ENCODE measurements at places on chromosomes 3 and 15.

DNA sequence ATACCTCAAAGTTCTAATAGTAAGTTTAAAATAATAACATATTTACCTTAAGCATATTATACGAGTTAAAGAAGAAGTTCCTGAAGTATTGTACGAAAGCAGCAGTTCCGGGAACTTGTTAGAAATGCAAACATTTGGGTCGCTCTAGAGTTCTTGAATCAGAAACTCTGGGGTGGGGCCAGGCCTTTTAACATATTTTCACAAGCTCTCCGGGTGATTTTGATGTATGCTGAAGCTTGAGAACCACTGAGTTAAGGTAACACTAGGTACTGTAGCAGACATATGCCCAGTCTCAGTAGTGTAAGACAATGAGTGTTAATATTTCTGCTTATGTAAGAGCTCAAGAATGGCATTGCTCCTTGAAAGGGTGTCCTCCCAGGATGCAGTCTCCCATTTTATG is 461.1 kb downstream of the C3orf38 start:
- DNase-seq = no peak

- DNase-seq = no peak
These were observed 942.4 kb downstream of the FHIT start for GRCh38 chr3:60308808-60309207.

GRCh38 chr3:79421273-79421672 is 346.5 kb downstream of the ROBO1 start:
- no peak for DNase-seq

GRCh38 chr3:66438046-66438445 is 62.8 kb downstream of the LRIG1 start:
- no peak for DNase-seq

DNA sequence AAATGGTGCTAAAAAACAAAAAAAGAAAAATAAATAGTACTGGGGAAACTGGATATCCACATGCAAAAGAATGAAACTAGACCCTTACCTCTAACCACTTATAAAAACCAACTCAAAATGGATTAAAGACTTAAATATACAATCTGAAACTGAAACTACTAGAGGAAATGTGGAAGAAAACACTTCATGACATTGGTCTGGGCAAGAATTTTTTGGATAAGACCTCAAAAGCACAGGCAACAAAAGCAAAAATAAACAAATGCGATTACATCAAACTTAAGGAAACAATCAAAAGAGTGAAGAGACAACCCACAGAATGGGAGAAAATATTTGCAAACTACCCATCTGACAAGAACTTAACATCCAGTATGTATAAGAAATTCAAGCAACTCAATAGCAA is 6.4 kb downstream of the IFT57 start:
- DNase-seq = no peak

DNA sequence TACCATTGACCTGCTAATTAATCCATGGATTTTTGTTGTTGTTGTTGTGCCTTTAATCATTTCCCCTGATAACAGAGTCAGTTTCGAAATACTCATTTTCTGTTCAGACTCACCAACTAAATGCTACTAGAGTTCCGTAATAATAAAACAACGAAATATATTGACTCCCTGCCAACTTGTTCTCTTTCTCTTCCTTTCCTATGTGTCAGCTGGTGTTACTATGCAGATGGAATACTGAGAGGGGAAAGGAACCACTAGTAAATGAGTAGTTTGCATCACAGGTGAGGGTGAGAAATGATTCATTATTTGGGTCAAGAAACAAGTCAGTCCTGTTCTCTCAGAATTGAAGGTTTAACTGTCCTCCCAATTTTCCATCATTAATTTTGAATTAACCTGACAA is 1027.3 kb downstream of the TUSC7 start:
- DNase-seq = no peak

DNA sequence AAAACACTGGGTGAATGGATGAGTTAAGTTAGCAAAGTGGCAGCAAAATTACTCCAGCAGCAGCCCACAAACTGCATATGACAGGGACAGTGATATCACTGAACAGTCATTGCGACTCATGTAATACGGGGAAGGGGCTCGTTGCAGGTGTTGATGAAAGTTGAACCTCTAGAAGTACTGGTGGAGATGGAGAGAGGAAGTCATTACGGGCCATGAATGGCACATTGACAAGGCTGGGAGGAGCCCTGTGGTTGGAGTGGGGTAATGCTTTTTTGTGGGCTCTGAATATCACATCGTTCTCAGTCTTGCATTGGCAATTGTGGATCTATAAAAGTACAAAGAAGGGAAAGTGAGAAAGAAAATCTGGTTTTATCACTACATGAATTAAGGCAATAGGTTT is 278.1 kb downstream of the ZPLD1 start:
- DNase-seq = no peak

DNA sequence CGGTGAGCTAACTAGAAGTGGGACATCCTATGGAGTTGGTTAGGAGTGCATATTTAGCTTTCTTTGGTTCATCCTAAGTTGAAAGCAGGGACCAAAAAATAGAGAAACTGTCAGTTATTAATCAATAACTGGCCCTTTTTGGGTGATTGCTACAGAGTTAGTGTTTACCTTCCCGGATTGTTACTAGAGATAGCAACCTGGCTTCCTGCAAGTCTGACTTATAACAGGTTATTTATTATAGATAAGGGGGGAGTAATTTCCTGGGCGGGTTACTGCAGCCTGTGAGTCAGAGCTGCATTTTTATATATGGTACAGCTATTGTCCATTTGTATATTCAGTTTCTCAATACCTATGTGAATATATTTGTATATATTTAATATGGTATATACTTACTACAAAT is 522.0 kb downstream of the MFSD1 start:
- DNase-seq = no peak

GRCh38 chr15:74821091-74821789 is 5.2 kb upstream of the CPLX3 start:
- no peak for DNase-seq

- DNase-seq = no peak
These were observed 66.8 kb downstream of the CMSS1 start for GRCh38 chr3:99884484-99884883.

DNA sequence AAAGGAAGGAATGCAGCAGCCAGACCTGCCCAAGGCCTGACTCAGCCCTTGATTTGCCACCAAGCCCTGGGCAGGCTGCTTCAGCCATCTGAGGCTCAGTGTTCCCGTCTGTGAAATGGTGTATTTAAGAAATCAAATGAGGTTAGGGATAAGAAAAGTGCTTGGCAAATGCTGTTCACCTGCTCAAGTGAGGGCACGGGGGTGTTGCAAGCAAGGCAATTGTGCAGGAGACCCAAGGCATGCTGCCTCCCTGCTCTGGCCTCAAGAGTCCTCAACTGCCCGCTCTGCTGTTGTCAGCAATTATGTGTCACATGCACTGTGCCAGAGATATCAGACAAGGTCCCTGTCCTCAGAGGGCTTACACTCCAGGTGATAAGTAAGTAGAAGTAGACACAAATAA is 101.8 kb downstream of the TPRA1 start:
- no peak for DNase-seq

GRCh38 chr3:134877788-134878187 is 82.7 kb downstream of the EPHB1 start:
- no peak for DNase-seq

GRCh38 chr3:88149101-88149508 is 654 bp upstream of the C3orf38 start:
- peak; percentile 81 for DNase-seq

Measured in erythroblast (primary cell).